Activated T-cell treated with anti-CD3 and anti-CD28 coated beads, Interleukin-2, amount 50 U/mL, for 48 hours (primary cell): ENCODE measurements at places on chromosomes 12 and 14.
A peak's percentile ranks its signal among the peaks of the same experiment; 100 is the strongest.

- no peak for DNase-seq
Observed at GRCh38 chr12:68367903-68368302, 35.7 kb upstream of the MDM1 start.

- no peak for DNase-seq
Observed at GRCh38 chr14:41235466-41235865, 371.2 kb upstream of the LRFN5 start.

GRCh38 chr14:24607081-24607480, 2.4 kb downstream of the GZMH start:
- DNase-seq = no peak

DNA sequence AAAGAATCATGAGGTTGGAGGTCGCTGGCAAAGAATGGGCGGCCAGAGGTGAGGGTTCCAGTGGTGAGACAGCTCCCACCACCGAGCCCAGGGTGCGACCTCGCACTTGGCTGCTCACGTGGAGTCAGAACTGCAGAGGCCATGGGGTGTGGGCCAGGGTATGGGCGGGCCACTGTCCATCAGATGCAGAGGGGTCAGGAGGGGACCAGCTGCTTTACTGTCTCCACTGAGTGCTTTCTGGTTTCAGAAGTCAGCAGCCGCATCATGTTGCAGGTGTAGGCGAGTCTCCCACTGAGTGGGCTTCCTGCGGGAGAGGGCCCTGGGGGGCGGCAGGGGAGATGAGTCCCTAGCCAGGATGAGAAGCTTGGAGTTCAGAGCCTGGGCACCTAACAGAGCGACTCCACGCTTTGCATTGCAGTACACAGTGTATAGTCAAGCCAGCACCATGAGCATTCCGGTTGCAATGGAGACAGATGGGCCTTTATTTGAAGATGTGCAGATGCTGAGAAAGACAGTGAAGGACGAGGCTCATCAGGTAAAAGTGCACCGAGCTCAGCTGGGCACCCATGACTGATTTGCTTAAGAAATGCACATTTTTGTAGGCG, 46.9 kb upstream of the DYNC1H1 start:
- no peak for DNase-seq

GRCh38 chr14:58414845-58415244, 12.5 kb downstream of the TIMM9 start:
- DNase-seq = no peak

GRCh38 chr14:99346470-99347080, 74.6 kb upstream of the BCL11B start:
- no peak for DNase-seq

GRCh38 chr12:13805041-13805440, 176.4 kb downstream of the GRIN2B start:
- DNase-seq = no peak

DNA sequence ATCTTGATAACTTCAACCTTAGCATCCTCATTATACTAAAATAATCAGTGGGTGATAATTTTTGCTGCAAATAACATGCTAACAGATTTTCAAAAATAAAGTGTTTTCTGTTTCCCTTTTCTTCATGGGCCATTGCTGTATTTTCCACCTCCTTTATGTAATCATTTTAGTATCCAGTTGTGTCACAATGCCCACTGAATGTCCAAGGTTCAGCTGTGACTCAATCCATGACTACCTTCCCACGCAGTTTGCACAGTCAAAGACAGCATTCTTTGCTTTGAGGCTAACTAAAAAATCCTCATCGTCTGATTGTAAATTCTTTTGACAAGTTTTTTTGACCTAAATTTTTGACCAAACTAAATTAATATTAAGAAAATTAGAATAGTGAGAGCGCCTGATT, 474.1 kb downstream of the FLRT2 start:
- DNase-seq = no peak

GRCh38 chr12:31035967-31036665, 37.5 kb upstream of the DDX11 start:
- DNase-seq = no peak

DNA sequence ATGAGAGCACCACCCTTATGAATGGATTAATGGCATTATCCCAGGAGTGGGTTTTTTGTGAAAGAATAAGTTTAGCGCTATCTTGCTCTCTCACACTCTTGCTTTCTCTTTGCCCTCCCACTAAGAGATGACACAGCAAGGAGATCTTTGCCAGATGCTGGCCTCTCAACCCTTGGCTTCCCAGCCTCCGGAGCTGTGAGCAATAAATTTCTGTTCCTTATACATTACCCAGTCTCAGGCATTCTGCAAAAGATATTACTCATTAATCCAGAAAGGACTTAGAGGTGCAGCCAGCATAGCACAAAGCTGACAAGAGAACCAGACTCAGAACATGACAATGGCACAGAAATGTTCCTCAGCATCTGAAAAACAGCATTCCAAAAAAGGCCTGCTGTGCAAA, 190.6 kb downstream of the ITPR2 start:
- DNase-seq = no peak

GRCh38 chr12:93434256-93434865, 7.4 kb downstream of the UBE2N start:
- DNase-seq = no peak

GRCh38 chr12:72888693-72889092, 616.5 kb downstream of the TRHDE start:
- no peak for DNase-seq

DNA sequence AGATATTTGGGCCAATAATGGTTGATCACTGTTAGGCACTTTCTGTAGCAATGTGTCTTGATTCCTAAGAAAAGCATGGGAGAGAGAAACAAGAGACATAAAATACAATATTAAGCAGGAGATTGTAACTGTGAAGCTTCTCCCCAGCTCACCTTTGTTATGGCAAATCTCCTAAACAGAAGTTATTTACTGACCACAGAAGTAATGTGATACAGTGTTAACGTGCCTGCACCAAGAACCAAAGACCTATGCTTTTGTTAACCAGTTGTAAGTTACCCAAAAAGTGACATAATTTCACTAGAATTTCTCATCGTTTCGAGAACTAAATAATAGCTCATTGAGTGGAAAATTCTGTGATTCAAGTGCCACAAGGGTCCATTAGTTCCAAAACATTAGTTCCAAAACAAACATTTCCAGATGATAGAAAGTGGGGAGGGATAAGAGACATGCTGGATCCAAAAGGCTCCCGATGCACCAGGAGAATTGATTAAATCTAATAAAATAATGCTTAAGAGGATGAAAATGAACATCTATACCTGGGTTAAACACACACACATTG, 14.3 kb downstream of the RERG start:
- DNase-seq = no peak

- no peak for DNase-seq
Observed at GRCh38 chr14:35286003-35286600, 6.1 kb upstream of the PSMA6 start.

- DNase-seq = peak; percentile 54
Observed at GRCh38 chr12:57766464-57767304, at the start of gene CYP27B1. TSS of gene CYP27B1 (minus strand) at chr12:57767078. CDS start at chr12:57767041, 37 bp downstream.

GRCh38 chr14:33454707-33455106, 496.2 kb downstream of the EGLN3 start:
- no peak for DNase-seq

DNA sequence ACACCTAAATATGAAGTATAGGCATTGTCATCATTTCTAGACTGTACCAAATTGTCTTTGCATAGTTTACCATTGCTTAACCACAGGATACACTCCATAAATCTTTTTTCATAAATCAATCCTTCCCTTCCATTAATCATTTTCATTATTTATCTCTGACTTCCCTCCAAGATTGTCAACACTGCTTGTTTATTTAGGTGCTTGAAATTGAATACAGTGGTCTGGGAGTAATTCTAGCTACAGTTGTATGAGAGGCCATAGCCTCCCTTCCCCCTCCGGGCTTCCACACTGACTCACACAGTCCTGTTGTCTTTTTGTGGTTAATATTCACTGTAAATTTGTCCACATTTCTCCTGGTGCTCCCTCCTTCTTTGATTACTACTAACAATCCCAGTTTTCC, 114.2 kb upstream of the ARID2 start:
- DNase-seq = no peak

GRCh38 chr12:57726151-57726883, 12.2 kb downstream of the AGAP2 start:
- peak; percentile 54 for DNase-seq

- no peak for DNase-seq
Observed at GRCh38 chr14:55077170-55078151, 26.0 kb downstream of the MAPK1IP1L start.

DNA sequence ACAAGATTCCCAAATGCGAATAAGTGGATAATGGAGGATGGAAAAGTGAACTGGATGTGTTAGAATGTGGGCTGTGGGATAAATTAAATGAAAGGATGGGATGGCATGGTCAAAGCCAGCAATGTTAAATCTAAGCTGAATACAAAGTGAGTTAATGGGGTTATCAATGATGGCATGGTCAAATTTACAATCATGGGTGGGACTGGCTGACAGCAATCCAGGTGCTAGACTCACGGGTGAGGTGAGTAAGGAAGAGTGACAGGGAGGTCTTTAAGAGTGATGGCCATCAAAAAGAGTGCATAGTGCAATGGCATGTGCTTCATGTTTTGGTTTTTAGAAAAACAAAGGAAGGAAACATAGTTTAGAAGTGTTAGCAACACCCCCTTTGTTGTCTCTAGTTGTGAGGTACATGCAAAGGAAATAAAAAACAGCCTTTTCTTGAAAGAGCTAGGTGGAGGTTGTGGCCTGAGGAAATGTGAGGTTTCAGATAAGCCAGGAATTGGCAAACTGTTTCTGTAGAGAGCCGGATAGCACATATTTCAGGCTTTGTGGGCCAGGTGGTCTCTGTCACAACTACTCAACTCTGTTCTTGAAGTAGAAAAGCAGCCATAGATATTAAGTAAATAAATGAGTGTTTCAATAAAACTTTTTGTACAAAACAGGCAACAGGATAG, 328.7 kb downstream of the RPL10L start:
- DNase-seq = no peak

DNA sequence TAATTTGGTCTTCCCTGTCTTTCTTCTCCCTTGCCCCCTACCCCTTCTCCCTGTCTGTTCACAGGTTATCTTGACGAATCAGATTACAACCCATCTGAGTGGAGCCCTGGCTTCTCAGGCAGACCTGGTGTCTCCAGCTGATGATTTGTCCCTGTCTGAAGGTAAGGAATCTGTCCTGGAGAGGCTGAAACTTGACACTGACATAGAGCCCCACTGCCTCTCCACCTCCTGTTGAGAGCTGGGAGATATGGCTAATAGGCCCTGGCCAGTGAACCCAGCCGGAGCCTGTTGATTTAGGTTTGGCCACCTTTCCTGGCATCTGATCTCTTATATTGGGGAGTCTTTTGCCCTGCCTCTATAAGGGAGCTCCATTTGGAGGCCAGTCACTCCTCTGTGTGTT, 472.2 kb downstream of the RAD51B start:
- no peak for DNase-seq

GRCh38 chr12:99418379-99418778, 229.2 kb upstream of the GARIN6 start:
- no peak for DNase-seq
